T-cell (primary cell): ENCODE measurements at places on chromosomes 5 and 9. TPM values are rescaled to one million over a fixed set of nuclear protein-coding genes. Genes with fewer than 3 reads are reported as not detected.

The SLC46A2 gene
- total RNA-seq, result not detected

The PCDHB16 gene
- total RNA-seq, result not detected

GRCh38 chr9:94228616-94229015, 30.5 kb upstream of the ZNF169 start:
- DNase-seq, result no peak

- DNase-seq, result no peak
Measured at GRCh38 chr9:2180154-2180553, 165.0 kb downstream of the SMARCA2 start.

DNA sequence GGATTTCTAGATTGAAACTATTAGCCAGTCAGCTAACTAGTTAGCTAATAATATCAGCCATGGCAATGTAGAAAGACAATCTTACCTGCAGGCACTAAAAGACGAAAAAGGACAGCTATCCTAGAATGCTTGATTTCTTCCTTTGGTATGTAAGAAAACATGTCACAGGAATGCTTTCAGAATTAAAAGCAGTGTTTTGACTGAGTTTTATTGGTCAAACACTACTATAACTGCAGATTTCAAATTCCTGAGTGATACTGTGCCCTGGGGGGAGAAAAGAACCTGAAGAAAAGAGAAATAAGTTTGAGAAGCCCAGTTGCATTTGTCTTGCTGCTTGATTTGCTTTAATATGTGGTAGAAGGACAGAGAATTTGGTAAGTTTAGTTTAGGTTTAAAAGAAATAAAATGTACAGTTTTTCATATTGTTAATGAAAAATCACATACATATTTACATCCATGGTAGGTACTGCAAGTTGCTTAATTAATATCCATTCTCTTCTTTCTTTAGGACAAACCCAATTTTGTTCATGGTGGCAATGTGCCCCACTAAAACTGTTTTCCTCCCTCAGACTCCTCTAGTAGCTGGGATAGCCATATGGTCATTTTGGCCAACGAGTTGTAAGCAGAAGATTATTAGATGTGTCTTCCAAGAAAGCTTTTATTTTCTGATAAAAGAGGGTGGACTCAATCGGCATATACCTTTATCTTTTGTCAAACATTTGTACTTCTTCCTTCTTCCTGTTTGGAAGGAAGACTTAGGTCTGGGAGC, 4.3 kb upstream of the FAM169A start:
- DNase-seq, result no peak

DNA sequence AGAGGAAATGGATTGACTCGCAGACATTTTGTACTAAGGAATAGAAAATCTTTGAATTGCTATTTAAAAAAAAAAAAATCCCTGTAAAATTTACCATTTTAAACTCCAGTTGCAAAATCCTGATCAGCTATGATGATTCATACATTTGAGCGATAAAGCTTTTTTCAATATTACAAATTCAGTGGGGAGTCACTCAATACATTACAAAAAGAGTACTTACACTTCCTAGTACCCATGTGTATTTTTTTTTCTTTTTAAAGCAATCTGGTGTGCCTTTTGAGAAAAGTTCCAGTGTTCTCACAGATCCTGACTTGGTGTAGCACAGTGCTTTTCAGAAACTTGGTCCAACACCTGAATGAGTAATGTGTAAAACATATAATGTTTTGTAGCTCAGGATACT, 54.3 kb downstream of the PIK3R1 start:
- DNase-seq, result no peak

The DENND4C gene
- 53.3 TPM for total RNA-seq

DNA sequence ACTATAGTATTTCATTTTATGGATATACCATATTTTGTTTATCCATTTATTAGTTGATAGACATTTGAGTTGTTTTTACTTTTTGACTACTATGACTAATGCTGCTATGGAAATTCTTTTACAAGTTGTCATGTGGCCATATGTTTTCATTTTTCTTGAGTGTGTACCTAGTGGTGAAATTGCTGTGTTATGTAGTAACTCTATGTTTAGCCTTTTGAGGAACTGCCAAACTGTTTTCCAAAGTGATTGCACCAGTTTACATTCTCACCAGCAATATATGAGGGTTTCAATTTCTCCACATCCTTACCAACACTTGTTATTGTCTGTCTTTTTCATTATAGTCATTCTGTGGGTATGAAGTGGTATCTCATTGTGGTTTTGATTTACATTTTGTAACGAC, 75.4 kb downstream of the GRIA1 start:
- DNase-seq, result no peak

DNA sequence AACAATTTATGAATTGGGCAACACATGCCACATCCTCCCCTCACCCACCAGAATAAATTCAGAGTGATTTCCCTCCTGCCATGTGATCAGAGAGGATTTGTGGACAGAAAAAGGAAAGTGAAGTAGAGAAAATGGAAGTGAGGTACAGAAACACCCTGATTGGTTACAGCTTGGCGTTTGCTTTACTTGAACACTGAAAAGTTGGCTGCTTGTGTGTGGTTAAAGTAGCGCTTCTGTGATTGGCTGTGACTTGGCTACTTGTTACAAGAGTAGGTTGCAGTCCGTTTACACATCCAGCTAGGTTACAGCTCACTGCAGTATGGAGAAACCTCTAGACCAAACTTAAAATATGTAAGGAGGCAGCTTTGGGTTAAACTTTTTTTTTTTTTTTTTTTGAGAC, 205.2 kb upstream of the ZNF608 start:
- no peak for DNase-seq

DNA sequence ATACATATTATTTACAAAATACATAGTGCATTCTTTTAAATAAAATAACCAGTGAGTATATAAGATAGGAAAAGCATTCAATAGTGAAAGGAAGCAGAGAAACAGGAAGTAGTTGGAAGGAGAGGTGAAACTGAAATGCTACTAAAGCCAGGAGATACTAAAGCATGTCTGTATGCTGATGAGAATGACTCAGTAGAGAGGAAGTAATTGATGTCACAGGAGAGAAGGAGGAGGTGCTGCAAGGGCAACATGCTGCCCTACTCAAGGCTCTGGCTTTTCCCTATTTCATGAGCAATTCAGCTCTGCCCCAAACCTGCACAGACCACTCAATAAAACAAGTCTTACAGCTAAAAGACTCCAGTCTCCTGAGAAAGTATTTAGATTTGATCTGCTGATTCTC, 108.5 kb upstream of the TXNDC8 start:
- DNase-seq, result no peak

DNA sequence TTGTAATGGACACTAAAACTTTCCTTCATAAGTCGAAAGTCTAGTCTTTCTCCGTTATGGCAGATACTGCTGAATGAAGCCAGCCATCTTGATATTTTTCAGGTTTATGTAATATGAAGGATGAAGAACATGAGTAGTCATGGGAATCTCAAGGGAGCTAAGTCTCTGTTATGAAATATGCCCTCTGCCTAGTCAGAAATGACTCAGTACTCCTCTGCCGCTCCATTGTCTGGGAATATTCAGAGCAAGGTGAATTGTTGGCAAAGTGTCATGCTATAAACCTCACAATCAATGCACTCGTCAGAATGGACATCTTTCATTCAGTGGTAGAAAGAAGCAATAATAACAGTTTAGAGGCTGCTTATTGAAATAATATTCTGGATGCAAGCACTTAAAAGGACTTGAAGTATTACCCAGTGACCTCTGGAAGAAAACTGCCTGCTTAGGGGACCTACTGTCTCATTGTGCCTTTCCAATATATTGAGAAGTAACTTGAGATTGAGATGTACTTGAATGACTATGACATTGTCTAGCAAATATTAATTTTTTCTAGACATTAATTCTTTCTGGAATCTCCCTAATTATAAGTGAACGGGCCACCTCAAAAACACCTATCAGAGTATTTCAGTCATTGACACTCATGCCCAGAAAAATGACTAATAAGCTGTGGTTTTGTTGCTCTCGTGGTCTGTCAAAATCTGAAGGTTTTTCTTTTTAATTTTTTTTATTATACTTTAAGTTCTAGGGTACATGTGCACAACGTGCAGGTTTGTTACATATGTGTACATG, 1011.5 kb upstream of the ACO1 start:
- DNase-seq, result no peak

DNA sequence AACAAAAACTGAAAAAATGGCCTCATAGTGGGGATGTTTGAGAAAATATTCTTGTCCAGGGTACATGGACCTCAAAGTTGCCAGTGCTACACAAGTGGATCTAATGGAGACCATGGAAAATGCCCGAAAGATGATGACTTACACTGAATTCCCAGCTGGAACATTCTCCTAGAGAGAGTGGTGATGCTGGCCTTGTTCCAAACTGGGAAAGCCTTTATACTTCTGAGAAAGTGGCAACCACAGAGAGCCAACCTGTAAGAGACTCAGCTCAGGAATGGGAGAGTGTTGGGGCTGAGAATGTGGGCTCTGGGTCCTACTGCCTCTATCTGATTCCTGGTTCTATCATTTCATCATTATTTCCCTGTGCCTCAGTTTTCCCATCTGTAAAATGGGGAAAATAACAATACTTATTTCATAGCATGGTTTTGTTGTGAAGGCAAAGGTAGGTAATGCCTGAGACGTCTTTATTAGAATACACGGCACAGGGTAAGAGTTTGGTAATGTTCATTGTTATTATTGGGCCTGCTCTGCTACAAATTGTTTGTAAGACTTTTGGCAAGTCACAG, 229.0 kb upstream of the PANK3 start:
- DNase-seq, result no peak

The NR3C1 gene
- total RNA-seq, result 122 TPM

DNA sequence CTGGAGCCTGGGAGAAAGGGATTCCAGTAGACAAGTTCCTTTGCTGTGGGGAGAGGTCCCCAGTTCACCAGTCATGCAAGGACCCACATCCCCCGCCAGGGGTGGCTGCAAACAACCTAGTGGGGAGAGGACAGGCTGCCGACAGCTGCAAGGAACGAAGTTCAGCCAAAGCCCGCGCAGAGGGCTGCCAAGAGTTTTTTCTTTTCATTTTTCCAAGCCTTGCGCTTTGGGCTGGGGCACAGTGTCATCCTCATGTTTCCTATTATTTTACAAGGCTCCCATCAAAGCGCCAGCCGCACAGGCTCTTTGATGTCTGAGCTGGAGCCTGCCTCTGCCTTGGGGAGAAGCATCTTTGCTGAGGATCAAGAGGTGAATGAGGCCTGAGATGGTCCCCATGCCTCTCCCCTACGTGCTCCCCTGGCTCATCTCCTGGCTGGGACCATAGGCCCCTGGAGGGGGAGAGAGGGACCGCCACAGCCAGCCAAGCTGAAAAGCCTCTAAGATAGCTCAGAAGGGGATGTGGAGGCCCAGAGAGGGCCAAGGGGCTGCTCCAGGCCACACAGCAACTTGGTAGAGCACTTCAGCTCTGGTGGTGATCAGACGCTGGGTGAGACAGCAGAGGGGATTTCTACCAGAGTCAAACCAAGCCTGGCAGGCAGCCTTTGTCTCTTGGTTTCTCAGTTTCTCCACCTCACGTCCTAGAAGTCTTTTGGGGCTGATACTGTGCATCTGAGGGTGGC, 50.4 kb upstream of the SYNPO start:
- no peak for DNase-seq

The BASP1 gene
- 0.65 TPM for total RNA-seq

DNA sequence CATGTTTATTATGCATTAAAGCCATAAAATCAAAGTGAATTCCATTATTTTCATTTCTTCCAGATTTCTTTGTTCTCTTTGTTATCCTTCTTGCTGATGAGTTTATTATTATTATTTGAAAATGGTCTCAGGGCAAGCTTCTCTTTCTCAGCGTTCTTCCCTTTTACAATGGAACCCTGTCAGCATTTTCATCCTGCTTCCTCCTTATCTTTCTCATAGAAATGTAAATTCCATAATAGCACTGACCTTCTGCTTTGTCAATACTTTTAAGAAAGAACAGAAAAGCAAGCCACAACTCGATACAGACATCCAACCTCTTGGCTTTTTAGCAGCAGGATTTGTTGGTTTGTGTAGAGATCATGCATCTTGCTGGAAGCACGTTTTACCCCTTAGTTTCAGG, 114.0 kb upstream of the BASP1 start:
- no peak for DNase-seq

The MARCOL gene
- not detected for total RNA-seq

DNA sequence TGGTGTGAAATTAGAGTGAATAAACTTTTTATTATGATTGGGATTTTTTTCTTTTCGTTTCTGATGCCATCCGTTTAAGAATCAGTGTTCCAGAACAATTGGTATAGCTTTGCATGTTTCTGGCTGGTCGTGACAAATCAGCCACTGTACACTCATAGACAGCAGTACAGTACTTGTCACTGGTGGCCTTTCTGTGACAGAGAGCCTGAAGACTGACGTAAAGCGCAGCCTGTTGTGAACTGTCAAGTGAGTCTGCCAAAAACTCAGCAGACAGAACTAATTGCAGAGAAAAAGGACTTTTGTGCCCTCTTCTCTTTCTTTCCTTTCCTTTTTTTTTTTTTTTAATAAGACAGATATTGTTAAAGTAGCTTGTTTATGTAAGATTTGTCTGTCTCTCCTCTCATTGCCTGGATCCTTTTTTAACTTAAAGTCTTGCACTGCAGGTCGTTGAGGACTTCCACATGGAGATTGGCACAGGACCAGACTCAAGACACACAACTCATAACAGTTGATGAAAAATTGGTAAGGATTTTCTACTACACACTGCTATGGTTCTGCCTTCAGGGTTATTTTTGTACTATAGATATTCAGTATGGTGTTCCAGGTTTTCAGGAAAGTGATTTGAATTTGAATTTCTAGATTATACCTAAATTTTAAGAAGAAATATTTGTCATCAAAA, 42.7 kb downstream of the NDUFS4 start:
- DNase-seq, result no peak

The DMRTA1 gene
- 0.06 TPM for total RNA-seq

- DNase-seq, result no peak
Measured at GRCh38 chr5:14665101-14665822, 744 bp downstream of the OTULIN start.

- DNase-seq, result no peak
Measured at GRCh38 chr5:53997736-53998627, 312.4 kb downstream of the ARL15 start.

The SETX gene
- total RNA-seq, result 63.9 TPM

The ADGRD2 gene
- total RNA-seq, result not detected

DNA sequence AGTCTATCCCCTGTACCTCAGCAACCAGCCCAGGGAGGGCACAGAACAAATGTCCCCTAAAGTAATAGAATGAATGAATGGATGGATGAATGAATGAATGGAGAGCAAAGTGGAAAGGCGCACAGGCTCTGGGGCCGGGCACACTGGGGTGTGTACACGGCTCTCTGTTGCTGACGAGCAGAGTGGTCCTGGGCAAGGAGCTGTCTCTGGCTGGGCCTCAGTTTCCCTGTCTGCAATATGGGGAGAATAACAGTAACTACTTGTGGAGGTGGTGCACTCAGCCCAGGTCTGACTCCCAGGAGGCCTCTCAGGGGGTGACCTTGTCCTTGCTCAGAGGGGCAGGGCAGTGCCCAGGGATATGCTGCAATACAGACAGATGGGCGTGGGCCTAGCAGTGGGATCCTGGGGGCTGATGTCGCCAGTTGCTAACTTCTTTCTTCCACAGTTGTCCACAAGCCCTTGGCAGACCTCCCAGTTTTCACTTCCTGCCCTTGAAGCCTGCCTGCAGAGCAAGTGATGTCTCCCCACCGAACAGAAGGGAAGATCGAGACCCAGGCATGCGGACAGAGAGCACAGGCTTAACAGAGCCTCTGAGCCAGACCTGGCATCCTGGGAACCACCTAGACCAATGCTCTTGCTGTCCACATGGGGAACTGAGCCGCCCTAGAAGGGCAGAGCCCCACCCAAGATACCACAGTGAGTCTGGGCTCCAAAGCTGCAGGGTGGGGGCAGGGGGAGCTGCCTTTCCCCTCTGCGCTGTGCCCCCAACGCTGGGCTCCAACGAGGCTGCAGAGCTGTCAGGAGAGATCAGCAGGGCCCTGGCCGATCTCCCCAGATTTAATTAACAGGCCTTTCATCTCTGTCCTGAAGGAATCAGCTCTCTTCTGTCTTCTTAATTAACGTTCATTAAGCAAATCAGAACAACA, 13.6 kb upstream of the LAMC3 start:
- no peak for DNase-seq
